ENCODE measurements at places on chromosomes 7 and 10.

DNA sequence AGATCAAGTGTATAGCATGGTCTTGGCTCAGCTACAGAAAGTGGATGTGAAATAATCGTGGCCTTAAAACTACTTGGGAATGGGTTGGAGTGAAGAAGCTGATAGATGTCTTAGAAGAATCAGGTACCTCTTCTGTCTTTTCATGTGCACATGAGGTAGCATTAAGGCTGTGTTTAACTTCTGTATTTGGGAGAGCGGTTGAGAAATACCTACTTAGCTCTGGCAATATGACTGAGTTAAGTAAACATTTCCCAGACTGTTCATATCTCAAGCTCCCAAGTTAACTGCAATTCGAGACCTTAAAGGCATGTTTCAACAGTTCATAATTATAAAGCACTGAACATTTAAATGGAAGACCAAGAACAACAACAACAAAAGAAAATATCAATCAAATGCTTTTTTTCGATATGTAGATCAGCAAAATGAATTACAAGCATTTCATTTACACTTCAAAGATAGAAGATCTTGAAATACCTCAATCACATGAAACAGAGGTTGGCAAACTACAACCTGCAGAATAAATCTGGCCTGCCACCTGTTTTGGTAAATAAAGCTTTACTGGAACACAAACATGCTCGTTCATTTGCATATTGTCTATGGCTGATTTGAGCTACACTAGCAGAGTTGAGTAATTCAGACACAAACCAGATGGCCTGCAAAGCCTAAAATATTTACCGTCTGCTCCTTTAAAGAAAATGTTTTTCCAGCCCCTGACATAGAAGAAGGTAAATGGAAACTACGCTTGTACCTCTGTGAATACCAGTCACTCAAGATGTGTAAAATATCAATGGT is 337.1 kb upstream of the GLI3 start:
- DNase-seq = no peak

GRCh38 chr7:134932707-134933370 is 53.5 kb upstream of the AGBL3 start:
- DNase-seq = no peak

- DNase-seq = no peak
These were observed 535.6 kb downstream of the CNTNAP2 start for GRCh38 chr7:146652176-146652575.

- DNase-seq = no peak
These were observed 33.3 kb upstream of the TES start for GRCh38 chr7:116177009-116177408.

GRCh38 chr7:100163006-100163531 is 4.5 kb upstream of the TRAPPC14 start:
- no peak for DNase-seq

- DNase-seq = no peak
These were observed 65.8 kb downstream of the NT5C2 start for GRCh38 chr10:103127241-103127640.

- DNase-seq = no peak
These were observed 64.9 kb downstream of the MYOF start for GRCh38 chr10:93417266-93417665.

DNA sequence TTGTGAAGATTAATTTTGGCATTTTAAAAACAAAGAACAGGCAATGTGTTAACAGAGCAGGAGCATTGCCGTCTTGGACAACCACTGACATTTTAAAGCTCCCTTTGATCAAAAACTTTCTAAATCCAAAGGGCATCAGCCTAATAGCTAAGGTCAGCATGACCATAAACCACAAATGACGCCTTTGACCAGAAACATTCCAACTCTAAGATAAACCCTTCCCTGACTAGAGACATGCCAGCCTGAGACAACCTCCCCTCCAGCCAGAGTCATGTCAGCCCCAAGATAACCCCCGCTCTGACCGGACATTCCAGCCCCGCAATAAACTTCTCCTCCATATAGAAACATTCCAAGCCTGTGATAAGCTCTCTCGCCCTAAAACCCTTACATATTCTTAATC is 949.4 kb upstream of the POT1 start:
- no peak for DNase-seq

- no peak for DNase-seq
These were observed 1193.9 kb downstream of the DNAJB9 start for GRCh38 chr7:109763611-109764010.

- DNase-seq = no peak
These were observed 16.1 kb downstream of the PAPOLB start for GRCh38 chr7:4845740-4846142.

- DNase-seq = no peak
These were observed 151.1 kb downstream of the SEM1 start for GRCh38 chr7:96558530-96558929.

DNA sequence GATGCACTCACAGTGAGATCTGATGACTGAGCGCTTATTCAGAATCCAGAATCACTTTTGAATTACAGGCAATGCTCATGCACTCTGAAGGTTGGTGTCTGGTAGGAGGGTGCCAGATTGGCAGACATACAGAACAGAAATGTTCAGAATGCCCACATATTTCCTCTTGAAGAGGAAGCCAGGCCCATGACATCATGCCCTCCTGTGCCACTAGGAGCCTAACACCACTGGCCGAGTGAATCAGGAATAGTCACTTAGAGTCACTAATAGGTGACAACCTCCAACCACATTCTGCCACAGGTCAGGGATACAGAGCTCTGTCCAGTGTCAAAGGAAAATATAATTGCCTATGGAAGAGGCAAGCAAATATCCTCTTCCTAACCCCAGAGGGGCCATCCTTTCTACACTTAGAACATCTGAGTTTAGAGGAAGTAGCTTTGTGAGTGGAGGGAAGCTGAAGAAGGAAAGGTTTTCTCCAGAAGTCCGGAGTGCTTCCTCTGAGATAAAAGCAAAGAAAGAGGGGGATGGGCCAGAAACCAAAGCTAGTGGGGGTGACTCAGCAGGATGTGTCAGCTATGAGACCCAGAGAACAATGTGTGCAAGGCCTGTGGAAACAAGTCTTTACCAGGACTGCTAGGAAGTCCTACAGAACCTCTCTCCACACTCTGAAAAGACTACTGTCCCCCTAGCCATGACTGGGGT is 838.8 kb downstream of the GRID1 start:
- DNase-seq = no peak

- DNase-seq = no peak
These were observed 23.7 kb downstream of the ELMO1 start for GRCh38 chr7:37424995-37425394.

DNA sequence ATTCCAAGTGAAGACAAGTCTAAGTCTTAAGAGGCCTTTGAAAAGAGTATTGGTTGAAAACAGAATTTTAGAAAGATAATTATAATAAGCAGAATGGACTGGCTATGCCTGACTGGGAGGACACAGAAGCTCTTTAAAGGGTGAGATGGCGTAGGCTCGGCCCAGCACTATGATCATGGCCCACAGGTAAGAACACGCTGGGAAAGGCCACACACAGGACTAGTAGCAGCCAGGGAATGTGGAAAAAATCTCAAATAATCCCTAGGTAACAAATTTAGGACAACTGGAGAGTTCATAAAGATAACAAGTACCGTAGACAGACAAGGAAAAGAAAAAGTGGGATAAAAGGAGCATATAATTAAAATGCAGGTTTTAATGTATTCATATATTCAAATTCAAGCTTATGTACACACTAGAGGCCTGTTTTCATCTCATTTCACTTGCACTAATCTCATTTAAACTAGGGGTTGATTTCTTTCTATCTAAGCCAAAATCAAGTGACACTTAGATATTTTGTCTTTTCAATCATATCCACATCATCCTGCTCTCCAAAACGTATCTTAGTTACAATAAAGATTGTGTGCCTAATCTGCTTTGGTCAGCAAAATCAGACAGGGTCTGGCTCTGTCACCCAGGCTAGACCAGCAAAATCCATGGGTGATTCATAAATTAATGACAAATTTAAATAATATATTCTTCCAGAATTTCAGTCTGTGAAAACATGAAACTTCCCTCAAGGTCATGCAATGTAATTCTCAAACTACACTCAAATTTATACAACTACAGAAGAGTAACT is 53.0 kb downstream of the EZH2 start:
- DNase-seq = no peak

GRCh38 chr7:132861940-132862554 is 219.8 kb downstream of the CHCHD3 start:
- no peak for DNase-seq

GRCh38 chr10:4982764-4983226 is 19.6 kb downstream of the AKR1C1 start:
- no peak for DNase-seq

GRCh38 chr7:29304756-29305155 is 110.2 kb downstream of the CHN2 start:
- DNase-seq = no peak

DNA sequence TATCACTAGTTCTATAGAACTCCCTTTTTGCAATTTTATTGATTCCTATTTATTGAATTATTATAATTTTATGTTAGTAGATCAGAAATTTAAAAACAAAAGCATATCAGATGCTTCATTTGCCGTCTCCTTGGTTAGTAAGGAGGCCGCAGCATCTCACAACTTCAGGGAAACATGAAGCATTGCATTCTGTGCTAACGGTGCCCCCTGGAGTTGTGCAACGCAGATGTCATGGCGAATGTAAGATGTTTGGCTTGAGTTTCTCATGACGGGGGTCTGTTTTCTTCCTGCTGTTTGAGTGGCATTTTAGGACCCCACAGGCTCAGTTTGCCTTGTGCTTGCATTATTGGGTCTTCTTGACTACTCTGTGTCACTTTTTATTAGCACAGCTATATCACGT is 124.8 kb downstream of the CNNM2 start:
- DNase-seq = no peak

- DNase-seq = no peak
These were observed 86.8 kb upstream of the RSU1 start for GRCh38 chr10:16904049-16904448.

DNA sequence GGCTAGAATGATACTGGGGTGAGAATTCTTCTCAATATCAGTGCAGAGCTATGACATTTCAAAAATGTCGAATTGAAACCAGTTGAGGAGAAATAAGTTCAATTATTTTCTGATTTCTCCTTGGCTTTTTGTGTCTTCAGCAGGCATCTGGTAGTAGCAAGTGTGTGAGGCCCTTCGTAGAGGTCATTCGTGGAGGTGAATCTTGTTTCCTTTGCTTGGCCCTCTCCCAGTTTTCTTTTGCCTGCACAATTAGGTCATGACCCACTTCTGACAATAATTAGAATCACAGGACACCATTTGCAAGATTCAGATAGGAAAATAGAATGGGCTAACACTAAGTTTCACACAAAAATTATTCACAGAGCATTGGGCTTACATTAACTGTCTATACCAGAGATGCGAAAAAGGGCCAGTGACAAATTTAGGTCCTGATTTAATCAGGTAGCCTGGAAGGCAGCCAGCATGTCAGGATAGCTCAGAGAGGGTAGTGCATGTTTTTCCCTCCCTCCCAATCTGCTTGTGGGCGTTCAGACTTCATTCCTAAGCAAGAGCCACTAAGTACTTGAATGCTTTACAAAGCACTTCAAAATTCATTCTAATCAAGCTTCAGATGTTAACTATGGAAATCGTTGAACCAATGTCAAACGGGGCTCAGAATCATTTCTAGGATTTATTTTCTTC is 24.0 kb upstream of the A1CF start:
- no peak for DNase-seq

DNA sequence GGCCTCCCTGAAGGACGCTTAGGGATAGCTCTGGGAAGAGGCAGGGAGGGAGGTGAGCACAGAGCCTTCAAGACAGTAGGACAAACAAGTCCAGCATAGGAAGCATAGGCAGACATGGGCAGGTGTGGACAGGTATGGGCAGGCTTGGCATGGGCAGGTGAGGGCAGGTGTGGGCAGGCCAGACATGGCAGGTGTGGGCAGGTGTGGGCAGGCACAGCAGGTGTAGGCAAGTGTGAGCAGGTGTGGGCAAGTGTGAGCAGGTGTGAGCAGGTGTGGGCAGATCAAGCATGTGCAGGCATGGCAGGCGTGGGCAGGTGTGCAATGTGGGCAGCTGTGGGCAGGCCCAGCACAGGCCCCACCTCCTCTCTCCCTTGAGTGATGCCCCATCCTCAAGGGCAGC is 148.8 kb upstream of the ZMIZ1 start:
- no peak for DNase-seq

GRCh38 chr10:128867210-128867609 is 599.8 kb upstream of the MGMT start:
- DNase-seq = no peak

DNA sequence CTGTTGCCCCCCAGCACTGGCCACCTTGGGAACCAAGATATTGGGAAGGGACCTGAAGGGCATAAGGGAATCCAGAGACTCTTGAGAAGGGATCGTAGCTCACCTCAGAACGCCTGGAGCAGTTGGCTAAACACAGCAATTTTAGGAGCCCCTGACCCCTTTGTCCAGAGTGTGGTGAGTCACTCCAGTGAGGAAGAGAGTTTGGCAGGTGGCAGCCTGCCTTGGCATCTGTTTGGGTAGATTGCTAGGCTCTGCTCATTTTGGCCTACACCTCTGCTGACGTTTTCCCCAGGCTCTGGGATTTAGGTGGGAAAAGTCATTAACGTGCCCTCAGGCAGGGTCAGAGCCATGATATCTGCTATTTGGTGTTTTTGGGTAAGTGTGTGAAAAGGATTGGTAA is 100.6 kb downstream of the GRB10 start:
- no peak for DNase-seq

DNA sequence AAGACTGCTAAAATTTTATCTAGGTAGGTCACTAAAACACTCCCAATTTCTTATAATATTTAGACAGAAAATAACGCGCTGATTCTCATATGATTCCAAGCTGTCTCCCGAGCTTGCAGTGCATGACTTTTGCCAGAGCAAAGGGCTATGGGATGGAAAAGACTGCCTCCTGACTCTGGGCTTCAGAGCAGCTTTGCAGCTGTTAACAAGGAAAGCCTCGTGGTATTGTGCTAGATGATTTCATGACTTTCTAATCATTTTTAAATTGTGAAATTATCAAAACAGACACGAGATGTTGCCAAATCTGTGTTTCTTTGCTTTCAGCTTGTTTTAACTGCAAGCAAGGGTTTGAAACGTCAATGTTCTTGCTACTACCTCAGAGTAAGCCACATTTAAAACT is 238.3 kb downstream of the AGMO start:
- no peak for DNase-seq

Data from activated T-cell treated with anti-CD3 and anti-CD28 coated beads for 4 hours (primary cell).